Natural killer cell (primary cell): ENCODE measurements at places on chromosomes 12 and 14. TPM values are rescaled to one million over a fixed set of nuclear protein-coding genes. Genes with fewer than 3 reads are reported as not detected.

DNA sequence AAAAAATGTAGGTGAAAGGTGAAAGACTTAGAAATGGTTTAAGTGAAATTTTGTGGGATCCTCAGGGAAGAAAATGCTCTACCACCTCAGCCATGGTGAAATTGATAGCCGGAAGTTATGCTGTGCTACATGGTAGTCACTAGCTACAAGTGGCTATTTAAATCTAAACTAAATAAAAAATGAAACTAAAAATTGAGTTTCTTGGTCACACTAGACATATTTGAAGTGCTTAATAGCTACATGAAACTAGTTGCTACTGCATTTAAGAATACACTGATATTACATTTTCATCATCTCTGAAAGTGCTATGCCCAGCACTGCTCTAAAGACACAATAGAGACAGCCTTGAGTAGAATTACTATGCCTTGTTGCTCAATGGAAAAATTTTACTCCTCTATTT lies 10.3 kb upstream of the SLCO1B3 start:
- no peaks in the 10 kb centered on the region for H3K4me1 ChIP-seq
- no peaks in the 10 kb centered on the region for H3K27me3 ChIP-seq

DNA sequence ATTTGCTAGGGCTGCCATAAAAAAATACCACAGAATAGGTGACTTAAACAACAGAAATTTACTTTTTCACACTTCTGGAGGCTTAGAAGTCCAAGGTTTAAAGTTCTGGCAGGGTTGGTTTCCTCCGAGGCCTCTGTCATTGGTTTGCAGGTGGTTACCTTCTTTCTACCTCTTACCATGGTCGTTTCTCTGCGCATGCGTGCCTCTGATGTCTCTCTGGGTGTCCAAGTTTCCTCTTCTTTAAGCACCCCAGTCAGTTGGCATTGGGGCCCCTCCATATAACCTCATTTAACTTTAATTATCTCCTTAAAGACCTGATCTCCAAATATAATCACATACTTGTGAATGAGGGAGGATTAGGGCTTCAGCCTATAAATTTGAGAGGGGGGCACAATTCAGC lies 103.2 kb downstream of the SLC15A5 start:
- no peak overlapping the region for H3K4me3 ChIP-seq
- DNase-seq = no peak
- no peaks in the 10 kb centered on the region for H3K36me3 ChIP-seq

The DEPDC4 gene
- not detected for total RNA-seq

DNA sequence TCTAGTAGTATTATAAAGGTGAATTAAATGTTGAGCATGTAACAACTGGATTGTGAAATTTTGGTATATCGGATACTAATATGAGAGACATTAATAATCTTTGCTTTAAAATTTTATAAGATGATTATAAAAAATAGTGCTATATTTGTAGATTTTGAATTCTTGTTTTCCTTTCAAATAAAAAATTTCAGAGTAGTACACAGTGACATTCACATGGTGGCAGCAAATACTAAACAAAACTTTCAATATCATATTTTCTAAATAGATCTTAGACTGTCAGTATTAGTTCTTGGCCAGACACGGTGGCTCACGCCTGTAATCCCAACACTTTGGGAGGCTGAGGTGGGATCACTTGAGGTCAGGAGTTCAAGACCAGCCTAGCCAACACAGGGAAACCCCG lies 166.0 kb downstream of the NAV3 start:
- H3K36me3 ChIP-seq = no peaks in the 10 kb centered on the region
- no peak for DNase-seq
- no peak overlapping the region for H3K4me3 ChIP-seq
- H3K27ac ChIP-seq = no peak overlapping the region
- no peaks in the 10 kb centered on the region for H3K27me3 ChIP-seq
- no peaks in the 10 kb centered on the region for H3K4me1 ChIP-seq
